HFFc6 (cell line): ENCODE measurements at places on chromosomes 4 and X.

- DNase-seq = no peak
Observed at GRCh38 chr4:162770761-162771490, 395.8 kb downstream of the NAF1 start.

DNA sequence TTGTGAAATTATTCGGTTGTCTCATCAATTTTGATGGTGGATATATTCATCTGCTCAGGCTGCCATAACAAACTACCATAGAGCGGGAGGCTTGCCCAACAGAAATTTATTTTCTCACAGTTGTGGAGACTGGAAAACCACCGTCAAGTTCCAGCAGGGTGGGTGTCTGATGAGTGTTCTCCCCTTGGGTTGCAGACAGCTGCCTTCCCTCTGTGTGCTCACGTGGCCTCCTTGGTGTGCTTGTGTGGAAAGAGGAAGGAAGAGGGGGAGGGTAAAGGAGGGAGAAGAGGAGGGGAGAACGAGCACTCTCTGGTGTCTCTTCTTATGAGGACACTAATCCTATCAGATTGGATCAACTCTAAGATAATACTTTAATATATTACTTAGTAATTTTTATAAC is 123.8 kb upstream of the TEX13D start:
- no peak for DNase-seq

DNA sequence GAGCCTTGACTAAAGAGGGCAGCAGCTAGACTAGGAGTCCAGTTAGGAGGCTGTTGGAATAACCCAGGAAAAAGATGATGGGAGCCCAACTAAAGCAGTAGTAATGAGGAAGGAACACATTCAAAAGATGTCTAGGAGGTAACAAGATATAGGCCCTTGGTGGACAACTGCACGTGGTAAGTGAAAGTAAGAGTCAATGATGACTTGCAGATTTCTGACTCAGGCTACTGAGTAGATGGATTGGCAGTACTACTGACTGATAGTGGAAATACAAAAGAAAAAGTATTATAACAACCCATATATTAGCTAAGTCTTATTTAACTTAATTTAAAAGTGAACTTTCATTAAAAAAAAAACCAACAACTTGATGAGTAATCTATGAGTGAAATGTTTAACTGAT is 74.0 kb downstream of the PAK3 start:
- no peak for DNase-seq

DNA sequence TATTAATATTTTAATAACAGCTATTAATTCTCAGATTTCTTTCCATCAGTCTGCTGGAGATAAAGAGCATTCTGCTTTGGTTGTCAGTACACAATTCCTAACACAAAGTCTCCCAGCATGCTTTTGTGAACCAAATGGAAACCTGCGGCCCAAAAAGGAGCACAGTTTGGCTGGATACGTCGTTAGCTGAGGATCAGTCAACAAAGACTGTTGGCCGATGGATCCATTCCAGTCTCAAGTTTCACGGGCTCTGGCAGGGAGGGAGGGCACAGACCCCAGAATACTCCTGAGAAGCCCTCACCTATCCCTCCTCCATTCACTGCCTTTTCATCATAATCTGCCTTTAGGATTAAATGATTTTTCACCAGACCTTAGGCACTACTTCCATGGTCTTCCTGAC is 26.3 kb upstream of the PRSS48 start:
- DNase-seq = no peak

- peak; percentile 39 for DNase-seq
Observed at GRCh38 chr4:168825975-168826374, 184.1 kb downstream of the CBR4 start.

- no peak for DNase-seq
Observed at GRCh38 chr4:60034361-60034760, 1165.8 kb upstream of the ADGRL3 start.

DNA sequence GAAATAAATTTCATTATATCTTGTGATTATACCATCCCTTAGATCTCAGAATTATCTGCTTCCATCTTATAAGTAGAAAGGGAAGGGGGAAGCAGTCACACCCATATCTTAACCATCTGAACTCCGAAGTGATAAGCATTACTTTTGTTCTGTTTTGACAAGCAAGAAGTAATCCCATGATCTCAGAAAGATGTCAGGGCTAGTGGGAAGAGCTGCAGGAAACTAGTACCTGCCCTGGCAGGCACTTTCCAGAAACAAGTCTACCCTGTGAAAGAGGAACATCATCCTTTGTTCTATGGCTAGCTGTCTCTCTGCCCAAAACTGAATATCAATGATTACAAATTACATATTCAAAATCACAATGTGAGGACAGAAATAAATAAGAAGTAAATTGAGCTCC is 244.4 kb downstream of the SPOCK3 start:
- no peak for DNase-seq

DNA sequence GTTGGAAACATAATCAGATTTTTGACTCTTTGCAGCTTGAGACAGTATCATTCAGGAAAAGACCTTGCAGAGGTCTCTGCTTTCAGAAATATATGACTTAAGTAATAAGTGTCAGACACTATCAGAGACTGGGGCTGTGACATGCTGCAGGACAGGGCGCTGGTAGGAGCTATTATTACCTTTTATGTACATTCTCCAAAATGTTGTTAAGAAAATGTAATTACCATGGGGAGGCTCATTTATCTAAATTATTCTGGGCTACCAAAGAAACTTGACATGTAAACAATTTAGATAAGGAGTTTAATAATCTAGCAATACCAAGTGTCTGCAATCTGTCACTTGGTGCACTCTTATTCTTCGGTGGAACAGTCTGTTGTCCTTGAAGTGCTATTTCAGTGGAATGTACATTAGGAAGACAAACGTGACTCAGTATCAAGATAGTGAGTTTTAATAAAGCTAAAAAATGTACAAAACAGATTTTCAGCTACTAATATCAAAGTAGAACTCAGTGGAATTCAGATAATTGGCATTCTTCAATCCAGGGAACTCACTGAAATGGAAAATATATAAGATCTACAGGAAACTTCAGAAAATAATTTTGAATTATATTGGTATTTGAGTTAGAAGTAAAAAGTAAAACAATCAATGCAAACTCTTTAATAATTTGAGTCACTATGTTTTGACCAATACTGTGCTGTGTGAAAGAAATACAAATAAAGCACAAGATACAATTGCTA is 214.5 kb downstream of the KCNIP4 start:
- DNase-seq = no peak

DNA sequence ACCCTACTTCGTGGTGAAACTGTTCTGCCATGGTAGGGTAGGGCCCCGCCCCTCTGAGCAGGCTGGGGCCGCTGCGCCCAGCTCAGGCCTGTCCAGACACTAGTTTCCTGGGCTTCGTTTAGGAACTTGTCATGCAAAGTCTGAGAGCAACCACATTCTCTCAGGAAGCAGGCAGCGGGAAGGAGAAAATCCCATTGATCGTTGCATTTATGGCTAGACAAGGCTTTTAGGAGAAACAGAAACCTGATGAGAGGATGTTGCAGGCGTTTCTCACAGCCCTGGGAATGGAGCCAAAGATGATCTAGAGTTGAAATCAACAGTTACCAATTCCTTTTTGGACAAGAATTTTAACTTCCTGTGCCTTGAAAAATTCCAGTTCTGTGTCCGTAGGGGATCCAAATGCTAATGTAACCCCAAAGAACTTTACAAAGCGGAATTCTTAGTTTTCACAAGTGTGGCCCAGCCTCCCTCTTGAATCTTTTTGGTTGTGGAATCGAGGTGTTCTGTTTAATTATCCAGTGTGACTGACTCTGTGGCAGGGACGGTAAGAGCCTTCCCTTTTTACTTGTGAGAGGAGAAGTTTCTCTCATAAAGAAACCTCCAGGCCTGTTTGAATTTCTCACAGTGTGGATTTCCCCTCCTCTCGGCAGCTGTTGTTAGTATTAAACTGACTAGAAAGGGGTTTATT is 4.5 kb upstream of the CXCL9 start:
- peak; percentile 66 for DNase-seq

GRCh38 chr4:151692821-151693673 is 67.8 kb downstream of the GATB start:
- DNase-seq = no peak

- no peak for DNase-seq
Observed at GRCh38 chr4:39814403-39815185, 116.7 kb downstream of the UBE2K start.

DNA sequence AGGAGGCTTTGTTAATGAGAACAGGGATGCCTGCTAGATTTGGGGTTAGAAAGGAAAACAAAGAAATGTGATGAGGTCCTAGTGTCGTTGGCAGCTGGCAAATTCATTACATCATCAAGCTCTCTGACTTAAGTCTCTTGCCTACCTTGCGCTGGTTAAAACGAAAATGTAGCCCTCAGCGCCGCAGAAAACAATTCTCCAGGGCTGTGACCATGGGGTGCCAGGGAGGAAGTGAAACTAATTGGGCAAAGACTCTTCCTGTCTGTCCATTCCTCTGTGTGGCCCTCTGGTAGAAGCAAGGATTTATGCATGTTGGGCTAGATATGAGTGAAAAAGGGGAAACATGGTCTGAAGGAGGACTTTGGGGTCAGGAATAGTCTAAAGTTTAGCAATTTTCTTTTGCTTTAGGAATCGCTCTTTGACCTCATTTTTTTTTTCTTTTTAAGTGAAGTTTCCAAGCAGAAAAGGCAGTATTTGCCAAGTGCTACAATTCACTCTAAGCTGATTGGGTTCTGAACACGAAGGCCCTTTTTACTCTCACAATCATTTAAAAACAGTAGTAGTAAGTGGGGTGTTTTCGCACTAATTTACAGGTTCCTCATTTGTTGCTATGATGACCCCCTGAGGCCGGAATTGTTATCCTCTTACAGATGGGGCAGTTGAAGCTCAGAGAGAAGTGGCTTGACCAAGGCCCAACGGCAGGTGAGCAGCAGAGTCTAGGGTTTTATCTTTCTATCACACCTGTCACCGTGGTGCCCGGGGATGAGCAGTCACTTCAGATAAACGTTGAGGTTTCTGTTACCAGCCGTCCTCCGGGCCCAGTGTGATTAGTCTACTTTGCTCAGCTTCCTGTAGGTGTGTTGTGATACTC is 27.3 kb upstream of the CHRNA9 start:
- DNase-seq = no peak

GRCh38 chr4:7101692-7102515 is 34.0 kb upstream of the GRPEL1 start:
- DNase-seq = peak; percentile 20

DNA sequence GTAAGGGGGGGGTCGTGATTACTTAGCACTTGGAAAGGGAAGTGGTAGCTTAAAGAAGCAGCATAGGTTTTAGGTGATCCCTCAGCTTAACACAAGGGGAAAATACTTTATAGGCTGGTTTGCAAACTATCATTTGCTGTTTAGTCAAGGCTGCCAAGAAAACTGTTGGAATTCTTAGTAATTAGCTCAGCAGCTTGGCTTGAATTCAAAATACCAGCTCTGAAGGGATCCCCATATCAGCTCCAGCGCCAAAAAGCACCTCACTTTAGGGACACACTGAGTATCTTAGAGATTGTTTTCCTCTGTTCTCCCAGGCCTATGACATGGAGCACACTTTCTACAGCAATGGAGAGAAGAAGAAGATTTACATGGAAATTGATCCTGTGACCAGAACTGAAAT is 8.8 kb downstream of the TNMD start:
- DNase-seq = no peak

DNA sequence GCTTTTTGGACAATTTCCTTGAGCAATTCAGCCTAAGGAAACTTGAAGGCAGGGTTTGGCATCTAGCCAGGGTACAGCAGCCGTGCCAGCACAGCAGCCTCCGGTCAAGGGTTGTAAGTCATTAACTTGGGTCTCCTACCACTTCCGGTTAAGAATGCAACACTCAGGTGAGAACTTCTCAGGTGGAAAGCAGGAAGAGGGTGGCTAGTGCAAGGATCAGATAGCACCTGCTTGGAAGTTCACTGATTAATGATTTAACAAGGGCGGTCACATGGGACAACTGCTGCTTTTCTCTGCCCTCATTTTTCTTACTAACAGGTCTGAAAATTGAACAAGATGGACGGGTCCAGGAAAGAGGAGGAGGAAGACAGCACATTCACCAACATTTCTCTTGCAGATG is 30.1 kb upstream of the SCOC start:
- no peak for DNase-seq

GRCh38 chrX:129736491-129736890 is 2.3 kb upstream of the XPNPEP2 start:
- DNase-seq = no peak

DNA sequence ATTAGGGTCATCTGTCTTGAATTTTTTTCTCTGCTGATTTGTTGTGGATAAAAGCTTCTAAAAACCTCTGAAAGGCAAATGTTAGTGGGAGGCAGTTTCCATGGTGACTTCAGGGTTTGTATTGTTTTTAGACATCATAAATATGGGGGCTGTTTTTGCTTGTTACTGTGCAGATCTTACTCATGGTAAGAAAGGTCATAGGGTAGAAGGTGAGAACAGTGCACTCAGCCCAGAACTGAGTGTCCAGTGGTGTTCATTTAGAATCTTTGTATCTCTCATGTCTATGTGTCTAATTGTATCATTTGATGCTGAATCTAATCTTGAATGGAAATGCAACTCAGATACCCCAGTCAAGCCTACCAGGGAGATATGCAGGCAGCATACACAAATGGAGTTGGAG is 609.8 kb downstream of the ZNF674 start:
- no peak for DNase-seq

DNA sequence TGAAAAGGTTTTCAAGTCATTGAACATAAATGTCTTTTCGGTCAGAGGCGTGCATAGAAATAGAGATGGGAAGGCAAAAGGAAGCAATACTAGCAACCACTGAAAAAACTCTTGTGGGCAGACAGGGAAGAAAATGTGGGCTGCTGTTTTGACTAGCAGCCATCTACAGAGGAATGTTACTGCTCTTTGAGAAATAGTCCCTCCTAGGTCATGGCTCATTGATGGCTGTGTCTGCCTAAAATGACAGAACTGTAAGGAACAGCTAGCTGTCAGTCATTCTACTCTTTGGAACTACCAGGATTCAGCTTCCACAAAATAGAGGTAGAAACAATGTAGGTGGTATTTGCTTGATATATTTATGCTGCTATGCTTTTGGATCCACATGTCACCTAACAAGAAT is 26.9 kb upstream of the TMPRSS11B start:
- DNase-seq = no peak

- peak; percentile 34 for DNase-seq
Observed at GRCh38 chr4:98377559-98377958, 116.4 kb downstream of the RAP1GDS1 start.

DNA sequence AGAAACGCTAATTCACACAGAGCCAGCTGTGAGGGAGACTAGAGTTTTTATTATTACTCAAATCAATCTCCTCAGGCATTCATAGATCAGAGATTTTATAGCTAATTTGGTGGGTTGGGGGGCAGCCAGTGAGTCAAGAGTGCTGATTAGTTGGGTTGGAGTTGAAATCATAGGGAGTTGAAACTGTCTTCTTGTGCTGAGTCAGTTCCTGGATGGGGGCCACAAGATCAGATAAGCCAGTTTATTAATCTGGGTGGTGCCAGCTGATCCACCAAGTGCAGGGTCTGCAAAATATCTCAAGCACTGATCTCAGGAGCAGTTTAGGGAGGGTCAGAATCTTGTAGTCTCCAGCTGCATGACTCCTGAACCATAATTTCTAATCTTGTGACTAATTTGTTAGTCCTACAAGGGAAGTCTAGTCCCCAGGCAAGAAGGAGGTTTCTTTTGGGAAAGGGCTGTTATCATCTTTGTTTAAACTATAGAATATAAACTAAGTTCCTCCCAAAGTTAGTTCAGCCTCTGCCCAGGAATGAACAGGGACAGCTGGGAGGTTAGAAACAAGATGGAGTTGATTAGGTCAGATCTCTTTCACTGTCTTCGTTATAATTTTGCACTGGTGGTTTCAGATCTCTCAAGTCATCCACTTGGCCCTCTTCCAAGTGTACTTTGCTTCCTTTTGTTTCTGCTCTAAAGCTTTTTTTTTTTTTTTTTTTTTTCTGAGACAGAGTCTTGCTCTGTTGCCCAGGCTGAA is 5.4 kb upstream of the NAA11 start:
- DNase-seq = no peak

- no peak for DNase-seq
Observed at GRCh38 chr4:176668324-176668723, 124.4 kb downstream of the VEGFC start.
